Uterine smooth muscle cell (primary cell): ENCODE measurements at places on chromosomes 11 and 22. TPM values are rescaled to one million over a fixed set of nuclear protein-coding genes. Genes with fewer than 3 reads are reported as not detected.

IFITM10 gene
- total RNA-seq, result 0.89 and 1.5 TPM in 2 replicates

CNTN5 gene
- total RNA-seq, result not detected in 2 replicates

RAPSN gene
- total RNA-seq, result not detected in 2 replicates

TRIM3 gene
- total RNA-seq, result 19.5 and 27.4 TPM in 2 replicates

WNT11 gene
- total RNA-seq, result 0.50 TPM in 1 of 2 replicates, not detected in the other

MTMR3 gene
- total RNA-seq, result 29.9 and 42.4 TPM in 2 replicates

HYLS1 gene
- total RNA-seq, result 6.1 and 16.6 TPM in 2 replicates

MOV10L1 gene
- total RNA-seq, result 1.7 and 5.1 TPM in 2 replicates

TOP3B gene
- total RNA-seq, result 20.0 and 29.3 TPM in 2 replicates

FAM181B gene
- 0.12 TPM in 1 of 2 replicates, not detected in the other for total RNA-seq

CRYBA4 gene
- total RNA-seq, result not detected in 2 replicates

PRG2 gene
- 0.11 and 0.37 TPM in 2 replicates for total RNA-seq

OR4D5 gene
- not detected in 2 replicates for total RNA-seq

PANX2 gene
- total RNA-seq, result 0.37 and 0.66 TPM in 2 replicates

C11orf91 gene
- total RNA-seq, result not detected in 2 replicates

RAB3IL1 gene
- 12.5 and 19.1 TPM in 2 replicates for total RNA-seq

SAA2 gene
- not detected in 2 replicates for total RNA-seq

VWCE gene
- total RNA-seq, result 0.11 and 0.62 TPM in 2 replicates

SCGB1D2 gene
- total RNA-seq, result not detected in 2 replicates

OR4C13 gene
- not detected in 2 replicates for total RNA-seq

OR5M11 gene
- not detected in 2 replicates for total RNA-seq

FAT3 gene
- total RNA-seq, result 6.2 and 15.2 TPM in 2 replicates

OR56A1 gene
- not detected in 2 replicates for total RNA-seq

CADM1 gene
- 0.66 and 5.5 TPM in 2 replicates for total RNA-seq

CHRM1 gene
- total RNA-seq, result not detected in 2 replicates

IGLL5 gene
- not detected in 2 replicates for total RNA-seq

DUSP8 gene
- 0.44 and 0.50 TPM in 2 replicates for total RNA-seq
